Frontal cortex (tissue), 4 donors: ENCODE measurements at places on chromosomes 3 and 15.

GRCh38 chr15:57329582-57330367 lies 46.5 kb upstream of the CGNL1 start:
- DNase-seq, result no peak

DNA sequence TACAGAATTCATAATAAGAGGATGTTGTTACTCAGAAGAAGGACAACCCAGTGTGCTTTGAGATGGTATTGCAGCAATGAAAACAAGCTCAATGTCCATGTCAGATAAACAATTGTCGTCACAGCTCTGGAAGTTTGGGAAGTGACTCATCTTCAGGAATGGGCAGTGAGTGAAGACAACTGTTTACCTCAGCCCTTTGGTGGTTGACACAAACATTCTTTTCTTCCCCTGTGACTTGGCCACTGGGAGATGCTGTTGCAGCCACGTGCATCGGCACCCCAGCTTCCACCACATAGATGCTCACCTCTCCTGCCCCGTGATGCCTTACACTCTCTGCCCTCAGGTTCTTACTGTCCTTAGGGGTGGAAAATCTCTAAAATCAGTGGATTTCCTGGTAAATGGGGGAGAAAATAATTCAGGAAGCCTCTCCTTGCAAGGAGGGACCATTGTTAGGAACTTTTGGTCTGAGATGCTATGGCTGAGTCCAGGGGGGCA lies 114.1 kb upstream of the GALNT15 start:
- DNase-seq, result no peak

DNA sequence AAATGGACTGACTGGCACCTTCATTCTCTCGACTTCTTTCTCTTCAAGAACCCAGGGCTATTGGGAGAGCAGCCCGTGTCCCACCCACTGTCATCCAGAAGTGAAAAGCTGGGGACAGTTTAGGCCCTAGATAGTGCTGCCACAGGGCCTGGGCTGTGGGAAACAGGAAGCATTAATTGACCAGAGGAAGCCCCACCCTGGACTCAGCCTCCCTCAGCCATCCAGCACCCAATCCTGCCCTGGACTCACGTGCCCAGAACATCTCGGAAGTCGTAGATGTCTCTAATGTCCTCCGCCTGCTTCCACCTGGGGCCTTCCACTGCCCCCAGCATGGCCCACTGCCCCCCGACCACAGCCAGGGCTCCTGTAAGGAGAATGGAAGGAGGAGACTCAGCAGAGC lies 2.3 kb downstream of the CAMK1 start:
- no peak for DNase-seq

- no peak for DNase-seq
Measured at GRCh38 chr3:29293421-29293820, 12.6 kb downstream of the RBMS3 start.

- no peak for DNase-seq
Measured at GRCh38 chr3:144770281-144770680, 798.7 kb downstream of the DIPK2A start.

DNA sequence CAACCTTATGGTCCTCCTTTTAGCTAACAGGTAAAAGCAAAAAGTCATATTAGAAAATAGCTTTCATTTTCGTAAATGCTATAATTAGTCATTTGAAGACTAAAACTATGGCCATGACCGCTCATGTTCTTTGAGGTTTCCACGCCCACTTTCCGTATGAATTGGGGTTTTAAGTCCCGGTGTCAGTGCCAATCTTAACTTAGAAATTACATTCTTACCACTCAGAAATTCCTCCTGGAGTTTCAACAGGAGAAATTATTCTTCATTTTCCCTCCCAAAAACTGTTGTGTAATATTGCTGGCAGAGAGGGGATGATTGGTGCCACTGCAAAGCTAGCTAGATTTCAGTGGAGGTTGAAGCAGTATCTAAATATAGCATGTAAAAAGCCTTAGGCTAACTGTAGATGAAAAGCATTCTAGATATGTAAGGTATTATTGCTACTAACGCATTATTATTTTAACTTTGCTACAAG lies 71.0 kb upstream of the MDFIC2 start:
- DNase-seq, result no peak

DNA sequence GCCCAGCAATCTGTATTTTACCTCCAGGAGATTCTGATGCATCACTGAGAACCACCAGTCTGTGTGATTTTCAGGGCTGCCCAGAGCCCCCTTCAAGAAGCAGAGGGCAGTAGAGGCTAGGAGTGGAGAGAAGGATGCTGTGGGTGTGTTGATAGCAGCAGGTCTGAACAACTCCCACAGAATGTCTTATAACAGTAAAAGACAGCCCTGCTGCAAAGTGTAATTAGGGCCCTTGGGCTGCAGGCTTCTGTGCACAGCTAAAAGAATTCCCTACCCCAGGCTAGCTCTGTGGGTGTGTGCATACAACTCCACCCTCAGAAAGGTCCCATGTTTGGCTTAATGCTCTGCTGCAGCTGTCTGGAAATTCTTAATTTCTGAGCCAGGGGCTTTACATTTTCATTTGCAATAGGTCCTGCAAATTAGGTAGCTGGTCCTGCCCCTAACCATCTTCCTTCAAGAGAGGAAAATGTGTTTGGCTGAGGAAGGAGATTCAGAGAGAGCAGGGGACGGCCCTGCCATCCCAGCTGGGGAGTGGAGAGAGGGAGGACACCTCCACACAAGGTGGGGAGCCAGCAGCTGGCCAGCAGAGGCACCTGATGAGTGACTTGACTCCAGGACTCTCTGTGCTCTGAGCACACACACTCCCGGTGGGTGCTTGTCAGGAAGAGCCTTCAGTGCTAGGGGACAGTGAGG lies 43.2 kb upstream of the RAB6B start:
- DNase-seq, result no peak

DNA sequence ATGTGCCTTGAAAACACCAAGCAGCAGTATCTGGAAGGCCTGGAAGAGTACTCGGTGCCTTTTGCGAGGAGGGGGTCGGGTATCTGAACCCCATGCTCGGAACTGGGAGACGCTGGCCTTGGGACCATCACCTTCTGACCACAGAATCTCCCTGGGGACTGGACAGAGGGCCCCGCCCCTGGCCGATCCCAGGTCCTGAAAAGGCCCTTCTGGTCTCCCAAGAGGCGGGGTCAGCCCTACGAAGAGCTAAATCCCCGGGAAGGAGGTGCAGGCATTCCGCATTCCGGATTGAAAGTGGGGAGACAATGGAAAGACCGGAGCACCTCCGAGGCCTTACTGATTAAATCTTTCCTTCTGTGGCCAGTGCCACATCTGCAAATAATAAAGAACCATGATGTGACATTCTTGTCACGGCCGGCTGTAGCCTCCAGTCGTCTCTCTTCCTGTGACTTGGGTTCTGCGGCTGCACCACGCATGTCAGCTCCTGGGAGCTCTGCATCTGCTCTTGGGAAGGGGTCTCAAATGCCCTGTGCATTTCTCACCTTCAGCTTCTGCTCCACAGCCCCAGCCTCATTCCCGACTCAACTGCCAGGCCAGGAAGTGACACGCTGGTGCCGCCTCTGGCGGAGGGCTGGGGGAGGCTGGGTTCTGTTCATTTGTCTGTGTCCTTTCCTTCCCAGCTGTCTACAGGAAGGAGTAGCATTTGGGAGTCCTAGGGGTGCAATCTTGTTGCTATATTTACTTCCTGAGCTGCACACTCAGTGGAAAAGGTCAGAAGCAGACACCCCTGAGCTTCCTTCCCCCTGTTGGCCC lies 173.5 kb downstream of the KLF13 start:
- DNase-seq, result no peak

DNA sequence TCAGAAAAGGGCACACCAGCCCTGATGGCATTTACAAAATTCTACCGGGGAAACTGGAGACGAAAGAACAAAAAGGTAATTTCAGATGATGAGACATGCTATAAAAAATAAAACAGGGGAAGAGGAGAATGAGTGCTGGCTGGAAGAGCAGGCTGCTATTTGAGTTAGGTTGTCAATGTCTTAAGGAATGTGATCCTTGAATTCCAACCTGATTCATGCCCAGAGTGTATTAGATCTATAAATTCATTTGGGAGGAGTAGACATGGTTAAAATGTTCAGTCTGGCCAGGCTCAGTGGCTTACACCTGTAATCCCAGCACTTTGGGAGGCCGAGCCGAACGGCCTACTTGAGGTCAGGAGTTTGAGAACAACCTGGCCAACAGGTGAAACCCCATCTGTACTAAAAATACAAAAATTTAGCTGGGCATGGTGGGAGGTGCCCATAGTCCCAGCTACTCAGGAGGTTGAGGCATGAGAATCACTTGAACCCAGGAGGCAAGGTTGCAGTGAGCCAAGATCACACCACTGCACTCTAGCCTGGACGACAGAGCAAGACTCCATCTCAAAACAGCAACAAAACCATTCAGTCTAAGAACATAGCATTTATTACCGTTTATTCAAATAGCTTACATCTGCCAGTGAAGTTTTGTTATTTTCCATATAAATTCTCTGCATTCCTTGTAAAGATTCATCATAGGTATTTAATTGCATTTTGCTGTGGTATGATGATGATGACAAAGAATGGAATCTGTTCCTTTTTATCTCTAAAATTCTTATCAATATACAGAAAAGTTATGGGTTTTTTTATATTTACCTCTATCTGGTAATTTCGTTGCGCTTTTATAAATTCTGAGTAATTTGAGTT lies 126.7 kb upstream of the NR2E3 start:
- no peak for DNase-seq

DNA sequence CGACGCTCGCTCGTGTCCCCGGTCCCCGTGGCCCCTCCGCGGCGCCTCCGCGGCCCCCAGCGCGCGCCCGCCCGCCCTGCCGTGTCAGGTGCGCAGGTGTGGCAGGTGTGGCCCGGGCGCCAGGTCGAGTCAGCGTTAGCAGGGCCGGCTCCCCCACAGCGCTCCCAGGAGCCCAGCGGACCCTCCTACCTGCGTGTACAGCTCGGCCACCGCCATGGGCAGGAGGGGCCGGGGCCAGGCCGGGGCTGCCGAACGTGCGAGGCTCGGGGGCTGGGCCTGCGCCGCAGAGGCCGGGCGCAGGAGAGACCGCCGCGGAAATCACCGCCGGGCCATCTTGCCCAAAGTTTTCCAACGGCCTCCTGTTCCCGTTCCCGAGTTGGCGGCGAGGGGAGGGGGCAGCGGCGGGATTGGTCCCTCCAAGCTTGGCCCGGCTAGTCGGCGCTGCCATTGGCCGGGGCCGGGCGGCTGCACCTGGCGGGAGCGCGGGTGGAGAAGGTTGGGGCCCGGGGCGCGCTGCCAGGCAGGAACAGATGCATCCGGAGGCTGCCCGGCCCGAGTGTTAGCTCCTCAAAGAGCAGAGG lies at the start of gene MYO5C:
Gene MYO5C (minus strand): TSS at position 384 of the 581 bp plus-strand sequence. CDS start 168 bp downstream, at position 216.
- DNase-seq, result peak; percentile 55

DNA sequence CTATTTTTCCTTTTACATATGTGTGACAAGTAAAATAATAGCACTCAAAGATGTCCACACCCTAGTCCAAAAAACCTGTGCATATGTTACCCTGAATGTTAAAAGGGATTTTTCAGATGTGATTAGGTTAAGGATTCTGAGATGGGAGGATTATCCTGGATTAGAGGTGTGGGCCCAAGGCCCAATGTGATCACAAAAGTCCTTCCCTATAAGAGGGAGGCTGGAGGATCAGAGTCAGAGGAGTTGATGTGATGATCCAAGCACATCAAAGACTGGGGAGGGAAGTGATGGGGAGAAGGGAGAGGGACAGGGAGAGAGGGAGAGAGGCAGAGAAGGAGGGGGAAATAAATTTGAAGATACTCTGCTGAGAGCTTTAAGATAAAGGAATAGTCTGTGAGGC lies 512.6 kb downstream of the PLOD2 start:
- DNase-seq, result no peak

GRCh38 chr3:99965077-99965476 lies 147.4 kb downstream of the CMSS1 start:
- no peak for DNase-seq

- DNase-seq, result no peak
Measured at GRCh38 chr15:71629781-71630474, 180.4 kb upstream of the NR2E3 start.

GRCh38 chr3:150357923-150358607 lies 50.0 kb upstream of the TSC22D2 start:
- DNase-seq, result no peak

GRCh38 chr3:127814325-127814781 lies 8.0 kb downstream of the MGLL start:
- DNase-seq, result no peak

GRCh38 chr15:78100886-78101285 lies 8.5 kb downstream of the SH2D7 start:
- no peak for DNase-seq

DNA sequence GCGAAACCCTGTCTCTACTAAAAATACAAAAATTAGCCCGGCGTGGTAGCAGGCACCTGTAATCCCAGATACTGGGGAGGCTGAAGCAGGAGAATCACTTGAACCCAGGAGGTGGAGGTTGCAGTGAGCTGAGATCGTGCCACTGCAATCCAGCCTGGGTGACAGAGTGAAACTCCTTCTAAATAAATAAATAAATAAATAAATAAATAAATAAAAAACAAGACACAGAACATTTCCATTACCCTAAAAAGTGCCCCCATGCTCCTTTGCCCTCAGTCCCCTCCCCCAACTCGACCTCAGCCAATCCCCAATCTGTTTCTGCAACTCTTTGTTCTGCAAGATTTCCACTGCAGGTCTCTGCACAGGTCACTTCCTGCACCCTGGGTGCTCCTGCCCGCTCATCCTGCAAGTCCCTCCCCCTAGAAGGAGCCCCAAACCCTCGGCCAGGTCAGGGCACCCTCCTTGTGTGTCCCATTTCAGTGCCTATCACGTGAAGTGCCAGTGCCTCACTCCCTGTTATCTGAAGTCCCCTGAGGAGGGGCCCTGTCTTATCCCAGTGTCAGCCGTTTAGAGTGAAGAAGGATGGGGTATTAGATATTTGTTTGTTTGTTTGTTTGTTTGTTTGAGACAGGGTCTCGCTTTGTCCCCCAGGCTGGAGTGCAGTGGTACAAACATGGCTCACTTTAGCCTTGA lies 1.1 kb downstream of the FAM240A start:
- no peak for DNase-seq

DNA sequence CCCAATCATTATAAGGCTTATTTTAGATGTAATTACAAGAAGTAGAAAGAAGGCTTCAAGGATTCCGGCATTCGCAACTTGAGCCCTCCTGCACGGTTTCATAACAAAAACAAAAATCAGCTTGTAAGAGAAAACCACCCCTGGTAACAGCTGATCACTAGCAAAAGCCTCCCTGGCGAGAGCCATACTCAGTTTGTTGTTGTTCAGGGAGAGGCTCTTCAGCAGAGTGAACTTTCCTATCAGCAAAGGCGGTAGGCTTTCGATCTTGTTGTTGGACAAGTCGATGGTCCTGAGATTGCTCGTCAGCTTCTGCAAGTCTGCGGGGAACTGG lies 710 bp downstream of the LRRC57 start:
- DNase-seq, result no peak
